ENCODE measurements at places on chromosomes 3 and 15.

- peak; percentile 49 for DNase-seq
Observed at GRCh38 chr3:16467393-16467792, 46.1 kb downstream of the RFTN1 start.

DNA sequence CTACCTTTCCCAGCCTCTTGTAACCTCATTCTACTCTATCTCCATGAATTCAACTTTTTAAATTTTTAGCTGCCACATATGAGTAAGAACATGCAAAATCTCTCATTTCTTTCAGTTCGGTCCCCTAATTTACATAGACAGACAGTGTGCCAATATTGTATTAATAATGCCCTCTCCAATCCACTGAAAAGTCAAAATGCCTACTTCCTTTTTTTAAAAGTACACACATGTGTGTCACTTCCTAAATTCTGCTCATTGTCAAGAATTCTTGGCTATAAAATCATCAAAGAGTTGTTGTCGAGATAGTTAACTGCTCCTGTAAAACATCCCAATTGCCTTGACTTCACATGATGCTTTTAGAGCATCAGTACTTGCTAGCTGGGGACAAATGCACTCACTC lies 84.2 kb upstream of the IL12A start:
- DNase-seq = no peak

DNA sequence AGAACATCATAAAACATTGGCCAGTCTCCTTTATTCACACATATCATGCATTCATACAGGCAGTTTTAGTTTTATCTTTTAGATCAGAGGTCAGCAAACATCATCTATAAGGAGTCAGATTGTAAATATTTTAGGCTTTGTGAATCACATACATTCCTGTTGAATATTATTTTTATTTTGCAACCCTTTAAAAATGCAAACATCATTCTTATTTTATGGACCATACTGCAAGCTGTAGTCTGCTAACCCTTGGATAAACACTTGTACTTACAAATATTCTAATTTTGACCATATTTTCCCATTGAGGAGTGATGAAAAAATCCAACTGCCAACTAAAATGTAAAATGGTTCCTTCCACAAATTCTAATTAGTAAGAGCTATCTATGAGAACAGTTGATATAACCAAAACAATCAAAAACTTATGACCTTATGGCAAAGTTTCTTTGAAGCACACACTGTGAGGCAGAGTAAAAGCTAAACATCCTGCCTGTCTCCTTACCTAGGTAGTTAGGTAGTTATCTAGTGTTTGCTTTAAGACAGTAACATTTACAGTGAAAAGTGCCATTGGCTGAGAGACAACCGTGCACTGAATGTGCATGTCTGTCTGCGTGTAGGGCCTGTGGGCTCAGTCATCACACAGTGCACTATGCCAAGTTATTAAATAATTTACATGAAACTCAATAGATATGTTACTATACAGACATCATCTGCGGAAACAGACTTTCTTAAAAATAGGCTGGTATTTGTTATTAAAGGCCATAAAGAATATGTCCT lies 57.7 kb downstream of the PIK3R4 start:
- no peak for DNase-seq

DNA sequence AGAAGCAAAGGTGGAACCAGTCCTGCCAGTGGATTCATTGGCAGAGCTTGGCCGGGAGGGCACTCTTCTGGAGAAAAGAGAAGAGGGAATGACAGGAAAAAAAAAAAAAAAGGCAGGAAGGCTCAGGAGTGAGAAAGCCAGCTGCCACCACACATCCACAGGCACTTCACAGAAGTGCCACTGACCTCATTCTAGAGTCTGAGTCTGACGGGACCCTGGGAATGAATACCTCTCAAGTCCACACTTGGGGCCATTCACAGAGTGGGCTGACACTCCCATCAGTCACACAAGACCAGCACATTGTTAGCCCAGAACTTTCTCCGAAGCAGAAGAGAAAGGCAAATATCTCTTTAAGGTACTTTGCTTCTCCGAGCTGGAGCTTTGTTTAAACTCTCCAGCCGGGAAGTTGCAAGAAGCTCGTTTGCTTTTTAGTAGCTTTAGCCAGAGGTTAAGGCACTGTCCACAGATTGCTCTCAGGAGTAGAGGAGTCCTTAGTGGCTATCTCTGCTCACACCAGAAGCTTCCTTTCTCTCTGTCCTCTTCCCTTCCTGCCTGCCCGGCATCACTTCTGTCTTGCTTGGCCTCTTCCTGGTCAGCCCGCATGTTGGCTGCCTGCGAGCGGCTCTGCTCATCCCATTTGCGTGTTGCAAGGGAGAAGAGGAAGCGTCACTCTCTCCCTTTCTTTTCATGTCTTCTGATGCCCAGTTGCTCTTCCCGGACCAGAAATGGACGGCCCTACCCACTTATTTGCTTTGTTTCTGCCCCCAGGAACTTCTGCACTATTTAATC lies 53.8 kb downstream of the CMTM6 start:
- no peak for DNase-seq

- no peak for DNase-seq
Observed at GRCh38 chr15:77504306-77504705, 83.6 kb downstream of the HMG20A start.

- no peak for DNase-seq
Observed at GRCh38 chr15:80562033-80562432, 133.1 kb upstream of the ABHD17C start.

- DNase-seq = no peak
Observed at GRCh38 chr3:141326626-141327025, 41.7 kb upstream of the ZBTB38 start.

DNA sequence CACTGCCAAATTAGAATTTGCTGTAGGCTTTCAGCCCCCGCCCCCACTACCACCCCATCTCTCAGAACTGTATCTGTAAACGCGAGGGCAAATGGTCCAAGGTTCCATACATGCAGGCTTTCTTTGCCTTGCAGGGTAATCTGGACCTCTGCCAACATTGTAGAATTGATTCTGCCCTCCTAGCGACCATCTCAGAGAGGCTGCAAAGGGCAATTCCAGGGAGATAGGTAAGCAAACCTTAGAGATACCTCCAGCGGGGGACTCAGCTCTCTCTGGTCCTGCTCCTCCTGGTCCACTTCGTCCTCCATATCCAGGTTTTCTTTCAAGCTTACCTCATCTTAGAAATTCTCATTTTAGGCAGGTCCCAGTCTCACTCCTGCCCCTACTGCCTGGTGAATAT lies 64.4 kb downstream of the SLMAP start:
- DNase-seq = no peak

- DNase-seq = peak; percentile 62
Observed at GRCh38 chr3:30751610-30752299, 142.7 kb downstream of the GADL1 start.

DNA sequence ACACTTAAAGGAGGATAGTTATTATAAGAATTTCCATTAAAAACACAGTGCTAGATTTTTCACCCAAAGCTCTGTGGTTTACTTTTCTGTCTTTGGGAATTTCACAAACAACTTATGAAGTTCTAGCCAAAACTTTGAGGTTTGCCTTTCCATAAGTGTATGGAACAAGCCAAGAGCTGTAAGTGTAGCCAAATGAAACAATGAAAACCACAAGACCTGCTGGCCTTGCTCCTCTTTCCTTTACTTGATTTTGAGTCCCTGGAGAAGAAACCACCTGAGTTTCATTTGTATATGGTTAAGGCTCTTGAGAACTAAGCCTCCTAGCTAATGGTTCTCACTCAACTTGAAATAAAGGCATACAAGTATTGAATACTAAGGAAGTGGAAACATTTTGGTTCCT lies 365.3 kb upstream of the EPHA3 start:
- DNase-seq = no peak

- DNase-seq = no peak
Observed at GRCh38 chr3:197482001-197482400, 73.8 kb downstream of the BDH1 start.

Measured in activated CD4-positive, alpha-beta T cell treated with anti-CD3 and anti-CD28 coated beads, Interleukin-2, Interleukin-6, amounts not matched to agents 100 ng/mL and 50 ng/mL, durations not matched to agents 16 hours and 8 hours (primary cell).